ENCODE measurements at places on chromosomes 4 and X.

DNA sequence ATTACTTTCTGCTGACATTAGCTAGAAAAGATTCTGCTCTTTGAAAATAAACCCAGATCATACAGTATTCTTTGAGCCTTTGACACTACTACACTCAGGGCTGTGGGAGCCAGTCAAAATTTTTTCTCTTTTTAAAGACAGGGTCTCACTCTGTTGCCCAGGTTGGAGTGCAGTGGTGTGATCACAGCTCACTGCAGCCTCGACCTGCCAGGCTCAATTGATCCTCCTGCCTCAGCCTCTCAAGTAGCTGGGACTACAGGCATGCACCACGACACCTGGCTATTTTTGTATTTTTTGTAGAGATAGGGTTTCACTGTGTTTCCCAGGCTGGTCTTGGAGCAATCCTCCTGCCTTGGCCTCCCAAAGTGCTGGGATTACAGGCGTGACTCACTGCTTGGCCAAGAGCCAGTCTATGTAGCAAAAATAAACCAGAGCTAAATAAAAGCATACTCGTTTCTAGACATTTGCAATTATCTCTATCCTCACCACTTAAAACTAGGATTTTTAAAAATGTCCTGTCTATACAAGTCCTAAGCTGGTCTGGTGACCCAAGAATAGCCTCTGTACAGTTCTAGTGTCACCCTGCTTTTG lies 43.2 kb downstream of the AKAP4 start:
- no peak for DNase-seq

DNA sequence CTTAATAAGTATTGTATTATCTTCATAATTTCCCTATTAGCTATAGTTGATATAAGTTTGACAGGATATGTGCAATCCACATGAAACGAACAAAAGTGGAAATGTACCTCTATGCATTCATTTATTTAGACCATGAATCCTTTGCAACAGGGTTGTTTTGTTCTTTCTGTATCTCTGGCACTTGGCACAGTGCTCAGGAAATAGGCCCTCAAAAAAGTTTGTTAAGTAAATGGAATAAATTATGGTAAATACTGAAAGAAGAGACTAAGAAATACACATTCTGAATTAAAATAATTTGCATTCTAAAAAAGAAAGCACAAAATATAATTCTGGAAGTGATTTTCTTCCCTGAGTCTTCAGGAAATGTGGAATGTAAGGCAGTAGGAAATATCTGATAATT lies 39.3 kb downstream of the TAPT1 start:
- no peak for DNase-seq

DNA sequence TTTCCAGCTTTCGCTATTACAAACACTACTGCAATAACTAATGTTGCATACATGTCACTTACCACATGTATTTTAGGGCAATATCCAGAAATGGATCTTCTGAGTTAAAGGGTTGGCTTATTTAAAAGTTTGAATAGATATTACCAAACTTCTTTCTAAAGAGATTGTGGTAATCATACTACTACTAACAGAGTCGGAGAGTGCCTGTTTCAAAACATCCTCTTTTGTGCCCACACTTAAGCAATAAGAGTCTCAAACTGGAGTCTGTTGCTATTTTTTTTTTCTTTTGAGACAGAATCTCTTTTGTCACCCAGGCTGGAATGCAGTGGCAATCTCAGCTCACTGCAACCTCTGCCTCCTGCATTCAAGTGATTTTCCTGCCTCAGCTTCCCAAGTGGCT lies 35.8 kb downstream of the FGFBP1 start:
- DNase-seq: no peak

DNA sequence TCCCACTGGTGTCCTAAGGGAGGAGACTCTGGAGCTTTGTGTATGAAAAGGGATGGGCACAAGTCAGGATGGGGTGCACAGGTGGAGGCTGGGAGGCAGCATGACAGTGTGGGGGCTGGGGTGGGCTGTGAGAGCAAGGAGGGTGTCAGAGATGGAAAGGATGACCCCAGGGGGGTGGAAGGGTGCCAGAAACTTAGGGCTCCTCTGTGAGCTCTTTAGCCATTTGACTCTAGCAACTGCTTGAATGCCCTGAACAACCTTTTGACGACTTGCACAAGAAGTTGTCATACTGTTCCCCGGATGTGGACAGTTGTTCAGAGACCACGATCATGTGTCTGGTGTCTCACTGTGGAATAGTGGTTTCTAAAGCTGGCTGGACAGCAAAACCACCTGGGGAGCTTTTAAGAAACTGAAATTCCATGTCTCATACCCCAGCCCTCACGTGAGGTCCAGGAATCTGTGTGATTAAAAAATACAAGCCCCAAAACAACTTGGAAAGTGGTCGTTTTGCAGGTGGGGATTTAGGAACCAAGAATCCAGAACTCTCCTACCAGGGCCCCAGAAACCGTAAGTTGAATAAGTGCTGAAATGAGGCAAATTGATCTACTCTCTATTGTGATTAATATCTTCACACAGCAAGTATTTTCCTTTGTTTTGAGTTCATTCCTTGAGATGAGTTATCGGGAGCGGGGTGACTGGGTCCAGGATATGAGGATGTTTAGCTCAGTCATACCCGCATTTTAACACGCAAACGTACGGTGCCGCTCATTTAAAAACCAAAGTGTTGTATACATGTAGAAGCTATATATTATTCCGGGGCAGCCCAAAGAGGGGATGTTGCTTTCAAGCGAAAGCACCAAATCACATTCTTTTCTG lies 3.4 kb downstream of the RHOH start:
- DNase-seq: no peak

DNA sequence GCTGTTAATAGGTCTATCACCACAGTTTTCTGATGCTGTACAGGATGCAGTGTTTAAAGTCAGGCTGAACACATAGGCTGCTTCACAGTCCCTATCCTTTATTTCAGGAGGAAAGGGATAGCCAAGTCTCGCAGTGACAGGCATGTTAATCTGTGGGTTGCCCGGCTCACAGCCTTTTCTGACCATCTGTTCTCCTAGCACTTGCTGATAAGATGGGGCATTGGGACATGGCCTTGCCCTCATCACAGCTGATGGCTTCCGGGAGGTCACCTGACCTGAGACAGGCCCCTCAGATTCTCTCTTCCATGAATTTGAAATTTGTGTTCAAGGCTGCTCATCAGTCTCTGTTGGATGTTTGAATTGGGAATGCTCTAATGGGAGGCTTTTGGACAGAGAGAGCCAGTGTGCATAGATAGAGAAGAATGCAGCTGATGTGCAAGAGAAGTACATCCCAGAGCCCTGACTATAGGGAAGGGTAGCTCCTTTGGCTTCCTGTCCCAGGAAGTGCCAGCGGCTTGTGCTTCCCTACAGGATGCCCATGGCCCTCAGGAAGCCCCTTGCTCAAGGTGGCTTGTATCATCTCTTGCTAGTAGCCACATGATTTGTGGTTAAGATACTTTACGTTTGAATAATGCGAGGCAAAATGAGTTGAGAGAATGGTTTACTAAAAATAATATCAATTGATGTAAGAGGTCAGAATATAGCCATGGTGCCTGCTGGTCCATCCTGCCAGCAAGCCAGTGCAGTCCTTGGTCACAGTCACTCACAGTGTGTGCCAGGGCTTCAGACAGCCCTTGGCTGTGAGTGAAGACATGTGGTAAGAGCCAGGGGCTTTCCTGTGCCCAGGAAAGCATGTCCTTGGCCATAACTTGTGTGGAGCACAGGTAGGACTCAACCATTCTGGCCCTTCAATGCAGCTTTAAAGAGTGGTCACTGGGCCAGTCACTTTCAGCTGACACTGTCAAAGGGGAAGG lies 88.6 kb downstream of the TSPAN7 start:
- no peak for DNase-seq

GRCh38 chr4:40329805-40330204 lies 5.3 kb upstream of the CHRNA9 start:
- no peak for DNase-seq

Data from stimulated activated CD8-positive, alpha-beta memory T cell treated with anti-CD3 and anti-CD28 coated beads, Interleukin-15, amount 100 ng/mL, for 24 hours (primary cell).